ENCODE measurements at places on chromosomes 2 and 18.

DNA sequence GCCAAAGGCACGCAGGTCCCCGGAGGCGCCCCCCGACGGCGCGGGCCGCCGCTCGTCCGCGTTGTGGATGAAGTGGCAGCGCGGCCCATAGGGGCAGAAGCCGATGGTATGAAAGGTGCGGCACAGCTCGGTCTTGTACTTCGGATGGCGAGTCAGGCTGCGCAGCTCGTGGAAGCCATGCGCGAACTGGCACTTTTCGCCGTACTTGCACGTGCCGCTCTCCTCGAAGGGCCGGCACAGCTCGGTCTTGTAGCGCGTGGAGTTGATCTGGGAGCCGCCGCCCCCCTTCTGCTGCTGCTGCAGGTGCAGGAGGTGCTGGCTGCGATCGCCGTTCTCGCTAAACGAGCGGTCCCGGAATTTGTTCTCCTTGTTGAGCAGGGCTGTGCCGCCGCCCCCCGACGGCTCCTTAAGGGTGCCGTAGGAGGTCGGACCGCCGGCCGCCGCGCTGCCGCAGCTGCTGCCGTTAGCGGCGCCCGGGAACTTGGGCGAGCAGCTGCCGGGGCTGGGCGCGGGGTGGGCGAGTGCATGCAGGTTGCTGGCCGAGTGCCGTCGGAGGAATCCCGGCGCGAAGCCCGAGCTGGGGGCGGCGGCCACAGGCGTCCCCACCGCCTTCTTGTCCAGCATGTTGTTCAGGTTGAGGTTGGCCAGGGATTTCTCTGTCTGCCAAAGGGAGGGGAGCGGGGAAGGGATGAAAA is 1.2 kb downstream of the ZFP36L2 start:
- DNase-seq, result peak; percentile 51

- DNase-seq, result no peak
Measured at GRCh38 chr18:59428018-59428417, 69.0 kb upstream of the LMAN1 start.

- DNase-seq, result no peak
Measured at GRCh38 chr2:163812926-163813520, 77.2 kb upstream of the FIGN start.

- DNase-seq, result no peak
Measured at GRCh38 chr18:57353940-57354461, 1.6 kb downstream of the ST8SIA3 start.

DNA sequence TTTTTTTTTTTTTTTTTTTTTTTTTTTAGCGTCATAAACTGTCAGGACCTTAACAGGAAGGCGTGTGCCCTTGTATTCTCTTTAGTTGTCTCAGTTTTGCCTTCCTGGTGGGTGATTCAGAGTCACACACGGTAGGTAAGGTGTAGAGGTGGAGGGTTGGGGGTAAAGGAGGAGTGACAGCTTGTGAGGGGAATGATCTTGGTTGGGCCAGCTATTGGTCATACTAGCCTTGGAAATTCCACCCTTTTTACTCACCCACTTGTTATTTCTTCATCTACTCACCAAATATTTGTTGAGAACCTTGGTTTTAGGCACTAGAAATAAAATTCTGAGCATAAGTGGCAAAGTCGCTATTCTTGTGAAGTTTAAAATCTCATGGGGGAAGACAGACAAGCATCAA is 22.2 kb downstream of the SMIM21 start:
- DNase-seq, result no peak

- DNase-seq, result no peak
Measured at GRCh38 chr18:79547413-79548076, 132.1 kb upstream of the CTDP1 start.

DNA sequence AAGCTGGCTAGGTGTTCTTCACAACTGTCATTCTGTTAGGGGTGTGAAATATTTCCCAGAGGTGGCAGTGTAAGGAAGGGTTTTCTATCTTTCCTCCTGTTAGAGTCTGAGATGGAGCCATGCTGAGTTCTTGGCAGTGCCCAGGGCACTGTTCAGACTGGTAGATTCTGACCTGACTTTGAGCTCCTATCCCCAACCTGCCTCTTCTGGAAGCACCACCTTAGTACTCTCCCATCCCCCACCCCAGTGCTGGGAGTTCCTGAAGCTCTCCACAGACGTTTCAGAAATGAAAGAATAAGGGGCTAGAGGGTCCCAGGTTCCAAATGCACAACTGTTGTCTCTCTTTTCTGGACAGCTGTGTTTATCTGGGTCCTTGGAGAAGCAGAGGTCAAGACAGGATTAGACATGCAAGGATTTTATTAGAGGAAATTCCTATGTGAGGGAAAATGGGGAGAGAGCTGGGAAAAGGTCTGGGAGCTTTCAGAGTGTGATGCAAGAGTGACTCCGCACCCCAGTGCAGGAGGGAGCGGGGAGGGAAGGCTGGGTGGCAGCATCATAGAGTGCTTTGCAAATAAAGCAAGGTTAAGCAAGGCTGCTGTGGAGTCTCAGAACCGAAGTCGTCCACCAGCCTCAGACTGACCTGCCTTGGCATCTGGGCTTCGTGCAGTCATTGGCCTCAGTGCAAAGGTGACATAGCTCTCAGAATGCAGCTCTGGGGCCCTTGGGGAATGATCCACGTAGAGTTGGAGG is 75.5 kb downstream of the SLC4A3 start:
- no peak for DNase-seq

GRCh38 chr2:230783101-230783500 is 70.5 kb downstream of the CAB39 start:
- no peak for DNase-seq

- no peak for DNase-seq
Measured at GRCh38 chr2:8743261-8743660, 61.4 kb downstream of the ID2 start.

DNA sequence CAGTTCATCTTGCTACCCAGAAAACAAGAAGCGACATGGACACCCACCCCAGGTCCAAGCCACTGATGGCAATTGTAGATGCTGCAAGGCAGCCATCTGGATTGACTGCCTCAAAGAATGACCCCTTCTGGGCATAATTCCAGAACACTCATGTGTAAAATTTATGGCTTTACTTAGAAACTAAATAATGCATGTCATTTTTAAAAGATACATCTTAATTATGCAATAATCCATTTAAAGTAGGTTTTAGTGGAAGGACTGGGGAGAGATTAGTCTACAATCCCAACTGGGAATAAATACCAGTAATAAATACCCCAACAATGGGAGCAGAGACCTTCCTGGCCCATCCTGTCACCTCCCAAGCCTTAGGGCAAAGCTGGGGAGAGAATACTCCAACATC is 247.7 kb downstream of the SS18 start:
- no peak for DNase-seq

- DNase-seq, result no peak
Measured at GRCh38 chr2:238848691-238848975, 748 bp downstream of the TWIST2 start.

DNA sequence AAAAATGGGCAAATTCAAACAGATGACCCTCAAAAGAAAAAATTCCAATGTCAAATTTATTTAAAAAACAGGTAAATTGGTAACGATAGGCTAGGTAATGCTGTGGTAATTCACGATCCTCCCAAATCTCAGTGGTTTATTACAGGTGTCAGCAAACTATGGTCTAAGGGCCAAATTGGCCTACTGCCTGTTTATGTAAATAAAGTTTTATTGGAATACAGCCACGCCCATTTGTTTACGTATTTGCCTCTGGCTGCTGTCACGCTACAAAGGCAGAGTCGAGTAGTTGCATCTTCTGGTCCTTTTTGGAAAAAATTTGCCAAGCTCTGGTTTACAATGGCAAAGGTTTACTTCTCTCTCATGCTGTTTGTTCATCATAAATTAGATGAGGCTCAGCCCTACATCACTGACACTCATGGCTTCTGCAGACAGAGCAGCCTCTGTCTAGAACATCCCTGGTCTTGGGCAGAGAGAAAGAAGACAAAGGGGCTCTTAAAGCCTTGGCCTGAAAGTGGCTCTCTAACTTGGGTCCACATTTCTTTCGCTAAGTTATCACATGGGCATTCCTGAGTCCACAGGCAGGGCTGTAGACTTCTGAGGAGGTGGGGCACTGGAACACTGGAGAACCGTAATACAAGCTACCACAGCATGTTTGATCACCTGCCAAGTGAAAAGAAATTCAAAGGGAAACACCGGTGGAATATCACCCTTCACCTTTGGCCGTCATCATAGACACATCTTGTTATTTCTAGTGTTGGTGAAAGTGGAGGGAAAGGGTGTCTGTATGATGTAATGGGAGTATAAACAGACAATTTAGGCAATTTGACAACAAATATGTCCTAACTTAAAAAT is 34.8 kb downstream of the SP110 start:
- no peak for DNase-seq

- DNase-seq, result no peak
Measured at GRCh38 chr2:33655626-33656320, 56.7 kb upstream of the FAM98A start.

DNA sequence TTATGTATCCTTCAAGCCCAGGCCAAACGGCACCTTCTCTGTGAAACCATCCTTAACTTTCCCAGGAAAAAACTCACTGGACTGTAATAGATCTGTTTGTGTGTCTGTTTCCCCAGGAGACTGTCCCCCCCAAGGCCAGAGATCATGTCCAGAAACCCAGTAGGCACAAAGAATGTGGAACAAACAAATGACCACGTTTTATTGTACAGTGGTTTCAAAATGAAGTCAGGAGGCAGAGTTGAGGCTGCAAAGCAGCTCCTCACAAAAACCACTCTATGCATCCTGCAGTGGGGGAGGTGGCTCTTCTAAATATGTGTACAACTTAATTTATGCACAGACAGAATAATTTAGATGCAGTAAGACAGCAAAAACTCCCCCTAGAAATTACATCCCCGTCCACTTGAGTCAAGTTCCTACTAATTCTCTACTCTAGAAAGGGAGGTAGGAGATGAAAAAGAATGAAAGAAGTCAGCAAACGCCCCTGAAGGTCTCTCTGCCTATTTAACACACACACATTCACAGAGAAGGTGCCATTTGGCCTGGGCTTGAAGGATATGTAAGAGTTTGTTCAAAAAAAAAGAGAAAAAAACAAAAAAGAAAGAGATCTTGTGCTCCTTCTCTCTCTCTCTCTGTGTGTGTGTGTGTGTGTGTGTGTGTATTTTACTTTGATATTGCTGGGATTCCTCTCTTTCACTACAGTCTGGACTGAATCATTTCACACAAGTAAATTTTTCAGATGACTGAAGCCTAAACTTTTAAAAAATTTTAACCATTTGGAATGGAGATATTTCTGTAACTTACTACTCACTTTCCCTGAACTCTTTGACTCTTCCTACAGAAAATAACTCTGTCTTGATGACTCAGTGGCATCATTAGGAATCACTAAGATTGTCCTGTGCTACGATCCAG is 19.5 kb downstream of the BCL2 start:
- no peak for DNase-seq

- DNase-seq, result no peak
Measured at GRCh38 chr2:95530734-95531133, 46.2 kb upstream of the TRIM43B start.

DNA sequence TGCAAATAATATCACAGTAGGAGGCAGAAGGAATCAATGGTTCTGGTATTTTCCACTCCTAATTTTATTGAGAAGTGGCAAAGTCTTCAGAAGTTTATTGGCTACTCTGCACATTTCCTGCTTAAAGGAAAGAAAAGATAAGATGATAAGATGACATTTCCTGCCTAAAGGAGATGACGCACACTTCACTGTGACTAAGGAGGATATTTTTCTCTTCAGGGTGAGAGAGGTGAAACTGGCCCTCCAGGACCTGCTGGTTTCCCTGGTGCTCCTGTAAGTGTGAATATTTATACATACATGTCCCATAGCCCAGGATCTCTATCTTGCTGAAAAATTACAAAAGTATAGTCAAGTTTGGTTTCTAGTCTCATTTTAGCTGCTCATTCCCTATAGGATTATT is 27.9 kb downstream of the COL3A1 start:
- no peak for DNase-seq
